Colonic mucosa (tissue), 4 donors: ENCODE measurements at places on chromosomes 4 and X. TPM values are rescaled to one million over a fixed set of nuclear protein-coding genes. Genes with fewer than 3 reads are reported as not detected.

DNA sequence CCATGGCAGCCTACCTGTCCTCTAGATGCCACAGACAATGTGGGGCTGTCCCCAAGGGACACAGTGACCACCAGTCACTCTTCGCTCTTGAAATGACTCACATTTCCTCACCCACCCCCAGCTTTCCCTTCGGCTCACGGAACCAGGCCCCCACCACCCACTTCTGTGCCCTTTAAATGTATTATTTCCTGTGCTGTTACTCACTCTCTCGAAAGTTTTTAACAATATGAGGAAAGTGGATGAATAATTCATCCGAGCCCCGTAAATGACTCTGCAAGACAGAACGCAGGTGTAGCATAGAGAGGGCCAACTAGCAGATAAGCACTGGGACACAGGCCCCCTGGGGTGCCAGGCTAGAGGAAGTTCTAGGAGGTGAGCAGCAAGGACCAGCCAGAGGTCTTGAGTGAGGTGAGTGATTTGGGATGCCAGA, 179.5 kb upstream of the TBL1X start:
- H3K4me3 ChIP-seq: no peak overlapping the region

GRCh38 chrX:103913356-103914020, 48.9 kb upstream of the TMSB15B start:
- no peak overlapping the region for H3K27ac ChIP-seq
- no peaks in the 10 kb centered on the region for H3K36me3 ChIP-seq
- DNase-seq: no peak
- H3K27me3 ChIP-seq: no peaks in the 10 kb centered on the region
- no peak overlapping the region for H3K4me3 ChIP-seq
- H3K4me1 ChIP-seq: no peaks in the 10 kb centered on the region

DNA sequence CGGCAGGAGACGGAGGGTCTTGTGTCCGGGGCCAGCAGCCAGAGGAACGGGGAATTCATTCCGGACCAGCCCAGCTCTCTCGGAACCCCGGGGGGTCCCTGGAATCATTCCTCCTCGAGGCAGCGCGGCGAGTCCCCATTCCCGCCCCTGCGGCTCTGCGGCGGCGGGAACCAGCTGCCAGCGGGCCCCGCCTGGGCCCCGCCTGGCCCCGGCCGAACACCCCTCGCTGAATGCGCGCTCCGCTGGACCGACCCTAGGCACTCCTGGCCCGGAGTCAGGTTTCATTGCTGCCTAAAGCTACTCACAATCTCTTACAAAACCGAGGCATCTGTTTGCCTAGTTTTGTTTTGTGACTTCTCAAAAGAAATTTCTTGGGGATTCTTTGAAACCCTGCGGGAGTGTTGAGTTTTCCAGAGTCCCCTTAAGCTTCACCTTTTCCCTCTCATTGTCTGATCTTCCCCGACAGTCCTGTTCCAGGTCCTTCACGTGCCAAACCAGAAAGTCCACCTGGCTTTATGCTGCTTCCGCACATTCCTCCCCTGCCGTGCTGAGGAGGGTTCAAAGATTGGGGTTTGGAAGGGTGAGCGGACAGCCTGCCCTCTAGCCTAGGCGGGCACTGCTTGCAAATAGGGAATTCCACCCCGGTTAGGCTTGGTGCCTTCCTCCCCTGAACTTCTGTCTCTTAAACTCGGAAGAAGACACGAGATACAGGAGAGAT, 789 bp downstream of the ARHGAP10 start:
- no peaks in the 10 kb centered on the region for H3K36me3 ChIP-seq
- peak; percentile 33 for DNase-seq
- peaks cover 6% of the 10 kb centered on the region for H3K4me1 ChIP-seq

DNA sequence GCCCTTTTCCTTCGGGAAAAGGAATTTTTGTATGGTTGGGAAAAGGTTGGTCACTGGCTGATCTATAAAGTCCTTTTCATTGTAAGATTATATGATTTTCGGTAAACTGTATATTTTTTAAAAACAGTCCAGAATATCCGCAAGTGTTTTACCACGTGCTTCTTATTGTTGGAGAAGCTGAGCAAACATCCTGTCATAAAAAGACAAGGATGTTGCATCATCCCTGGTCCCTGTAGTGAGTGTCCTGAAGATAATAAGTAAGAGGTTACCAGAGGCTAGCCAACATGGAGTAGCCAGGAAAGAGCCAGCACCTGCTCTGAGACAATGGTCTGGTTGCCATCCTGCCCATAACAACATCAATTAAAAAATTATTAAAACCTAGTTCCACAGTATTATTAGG, 5.1 kb downstream of the CXCL9 start:
- no peaks in the 10 kb centered on the region for H3K27me3 ChIP-seq
- no peaks in the 10 kb centered on the region for H3K4me1 ChIP-seq
- no peak overlapping the region for H3K4me3 ChIP-seq

DNA sequence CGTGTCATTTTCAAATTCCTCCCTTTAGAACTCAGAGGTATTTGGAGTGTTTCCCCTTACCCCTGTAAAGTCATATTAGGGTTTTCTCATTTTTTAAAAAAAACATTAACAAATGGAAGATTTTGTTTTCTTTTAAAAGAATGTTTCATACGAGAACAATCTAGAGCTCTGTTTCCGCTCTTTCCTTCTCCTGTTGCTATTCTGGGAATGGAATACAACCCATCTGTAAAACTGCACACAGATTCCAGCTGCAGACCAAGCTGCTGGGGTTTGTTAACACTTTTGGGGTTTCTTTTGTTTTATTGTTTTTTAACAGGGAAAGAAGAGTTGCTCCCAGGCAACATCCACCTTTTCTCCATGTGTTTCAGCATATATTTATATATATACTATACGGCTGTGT, 61.3 kb downstream of the HCCS start:
- no peak for DNase-seq
- H3K4me3 ChIP-seq: no peak overlapping the region
- H3K4me1 ChIP-seq: no peaks in the 10 kb centered on the region
- no peak overlapping the region for H3K27ac ChIP-seq
- H3K27me3 ChIP-seq: no peaks in the 10 kb centered on the region

DNA sequence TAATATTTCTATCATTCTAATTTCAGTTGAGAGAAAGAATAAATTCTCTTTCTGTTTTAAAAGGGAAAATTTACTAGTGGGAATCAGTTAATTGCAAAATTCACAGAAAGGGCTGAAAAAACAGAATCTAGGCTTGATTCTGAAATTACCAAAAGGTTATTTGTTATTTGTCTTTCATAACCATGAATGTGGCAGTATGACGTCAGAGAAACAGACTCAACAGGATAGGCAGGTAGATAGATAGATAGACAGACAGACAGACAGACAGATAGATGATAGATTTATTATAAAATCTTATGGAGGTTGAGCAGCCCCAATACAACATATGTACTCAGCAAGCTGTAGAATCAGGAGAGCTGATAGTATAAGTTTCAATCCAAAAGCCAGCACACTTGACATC, 311.0 kb downstream of the ADAM29 start:
- no peak for DNase-seq
- H3K27ac ChIP-seq: no peak overlapping the region
- no peak overlapping the region for H3K4me3 ChIP-seq
- H3K36me3 ChIP-seq: no peaks in the 10 kb centered on the region
- H3K4me1 ChIP-seq: no peaks in the 10 kb centered on the region

GRCh38 chr4:114423582-114423981, 175.0 kb upstream of the UGT8 start:
- DNase-seq: no peak
- no peaks in the 10 kb centered on the region for H3K27me3 ChIP-seq
- no peaks in the 10 kb centered on the region for H3K36me3 ChIP-seq
- no peaks in the 10 kb centered on the region for H3K4me1 ChIP-seq
- H3K4me3 ChIP-seq: no peak overlapping the region

DNA sequence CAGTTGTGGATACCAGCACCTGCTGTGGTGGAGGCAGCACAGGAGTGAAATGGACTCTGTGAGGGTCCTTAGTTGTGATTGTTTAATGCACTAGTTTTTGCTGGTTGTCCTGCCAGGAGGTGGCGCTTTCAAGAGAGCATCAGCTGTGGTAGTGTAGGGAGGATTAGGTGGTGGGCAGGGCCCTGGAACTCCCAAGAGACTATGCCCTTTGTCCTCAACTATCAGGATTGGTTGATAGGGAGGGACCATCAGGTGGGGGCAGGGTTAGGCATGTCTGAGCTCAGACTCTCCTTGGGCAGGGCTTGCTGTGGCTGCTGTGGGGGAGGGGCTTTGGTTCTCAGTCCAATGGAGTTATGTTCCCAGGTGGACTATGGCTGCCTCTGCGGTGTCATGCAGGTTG, 121.9 kb downstream of the RRAGB start:
- no peaks in the 10 kb centered on the region for H3K4me1 ChIP-seq
- no peak overlapping the region for H3K4me3 ChIP-seq
- H3K27me3 ChIP-seq: no peaks in the 10 kb centered on the region
- H3K27ac ChIP-seq: no peak overlapping the region

DNA sequence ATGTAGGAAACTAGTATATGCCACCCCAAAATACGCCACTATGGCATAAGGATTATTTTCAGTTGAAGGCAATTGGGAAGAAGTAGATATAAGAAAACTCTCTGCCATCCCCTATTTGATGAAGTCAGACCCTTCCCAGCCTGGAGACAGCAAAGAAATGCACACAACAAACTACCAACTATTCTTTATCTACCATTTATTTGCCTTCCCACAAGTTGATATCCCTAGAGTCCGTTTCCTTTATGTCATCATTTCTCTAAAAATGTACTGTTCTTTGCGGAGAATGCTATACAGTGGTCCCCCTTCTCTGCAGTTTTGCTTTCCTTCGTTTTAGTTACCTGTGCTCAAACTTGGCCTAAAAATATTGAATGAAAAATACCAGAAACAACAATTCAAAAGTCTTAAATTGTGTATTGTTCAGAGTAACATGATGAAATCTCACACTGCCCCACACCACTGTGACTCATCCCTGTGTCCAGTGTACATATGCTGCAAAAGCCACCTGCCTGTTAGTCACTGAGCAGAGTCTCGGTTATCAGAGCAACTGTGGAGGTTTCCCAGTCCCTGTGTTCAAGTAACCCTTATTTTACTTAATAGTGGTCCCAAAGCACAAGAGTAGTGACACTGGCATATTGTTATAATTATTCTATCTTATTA, 152.3 kb downstream of the WDFY3 start:
- no peak for DNase-seq
- H3K27me3 ChIP-seq: no peaks in the 10 kb centered on the region
- H3K27ac ChIP-seq: no peak overlapping the region
- no peak overlapping the region for H3K4me3 ChIP-seq

- no peaks in the 10 kb centered on the region for H3K27me3 ChIP-seq
- H3K4me1 ChIP-seq: no peaks in the 10 kb centered on the region
- no peak overlapping the region for H3K4me3 ChIP-seq
- no peaks in the 10 kb centered on the region for H3K36me3 ChIP-seq
Observed at GRCh38 chrX:30777575-30777974, 111.5 kb downstream of the TAB3 start.

DNA sequence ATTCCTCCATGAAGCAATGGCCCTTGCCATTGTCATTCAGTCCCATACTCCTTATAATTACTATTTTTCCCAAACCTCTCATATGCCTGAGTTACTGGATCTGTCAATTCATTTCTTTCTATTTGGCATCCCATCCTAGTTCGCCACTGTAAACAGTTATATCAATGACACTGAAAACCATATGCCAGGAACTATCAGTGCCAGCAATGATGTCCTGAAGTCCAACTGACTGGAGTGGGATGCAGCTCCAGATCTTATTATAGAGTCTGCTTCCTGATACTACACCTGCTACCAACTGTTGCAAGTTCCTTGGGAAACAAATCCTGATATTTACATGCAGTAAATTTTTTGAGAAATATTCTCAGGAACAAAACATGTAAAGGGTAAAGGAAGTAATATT, 27.0 kb upstream of the BANK1 start:
- H3K4me3 ChIP-seq: no peak overlapping the region
- no peaks in the 10 kb centered on the region for H3K27me3 ChIP-seq
- no peaks in the 10 kb centered on the region for H3K4me1 ChIP-seq
- H3K27ac ChIP-seq: no peak overlapping the region

GRCh38 chr4:188660796-188661195, 521.6 kb downstream of the TRIML1 start:
- no peak for DNase-seq
- no peaks in the 10 kb centered on the region for H3K4me1 ChIP-seq
- H3K27ac ChIP-seq: no peak overlapping the region
- H3K4me3 ChIP-seq: no peak overlapping the region
- no peaks in the 10 kb centered on the region for H3K27me3 ChIP-seq

GRCh38 chr4:129264008-129264657, 168.2 kb downstream of the C4orf33 start:
- no peaks in the 10 kb centered on the region for H3K4me1 ChIP-seq
- no peak overlapping the region for H3K4me3 ChIP-seq
- no peaks in the 10 kb centered on the region for H3K36me3 ChIP-seq
- no peaks in the 10 kb centered on the region for H3K27me3 ChIP-seq

GRCh38 chrX:45006002-45006800, 133.2 kb downstream of the KDM6A start:
- no peak for DNase-seq
- H3K4me3 ChIP-seq: no peak overlapping the region
- H3K36me3 ChIP-seq: no peaks in the 10 kb centered on the region
- no peak overlapping the region for H3K27ac ChIP-seq

- no peak for DNase-seq
- no peak overlapping the region for H3K4me3 ChIP-seq
- no peak overlapping the region for H3K27ac ChIP-seq
- H3K36me3 ChIP-seq: no peaks in the 10 kb centered on the region
Observed at GRCh38 chrX:47278691-47279090, 45.9 kb downstream of the USP11 start.

Gene MSX1
- 0.25 TPM for total RNA-seq

Gene GDPD2
- 15.3 TPM for total RNA-seq

Gene EDA2R
- total RNA-seq: 2.5 TPM

Gene ABHD18
- 20.8 TPM for total RNA-seq

Gene DAPP1
- total RNA-seq: 3.6 TPM

Gene SYP
- total RNA-seq: 6.4 TPM

Gene CDX4
- not detected for total RNA-seq

Gene SPOCK3
- total RNA-seq: 0.77 TPM

Gene SMIM43
- total RNA-seq: 0.21 TPM

Gene EGFL6
- total RNA-seq: 0.10 TPM

Gene GPRIN3
- 22.5 TPM for total RNA-seq

Gene CT45A3
- total RNA-seq: not detected

Gene ZNF630
- total RNA-seq: 2.6 TPM

Gene FRMD7
- not detected for total RNA-seq
